ENCODE measurements at places on chromosomes 11 and 22. TPM values are rescaled to one million over a fixed set of nuclear protein-coding genes. Genes with fewer than 3 reads are reported as not detected.

The RAB39A gene
- total RNA-seq, result 0.42 TPM

The APOA4 gene
- not detected for total RNA-seq

The CFAP300 gene
- total RNA-seq, result 9.7 TPM

The VWA5A gene
- 46.3 TPM for total RNA-seq
